ENCODE measurements at places on chromosomes 16 and 17.

DNA sequence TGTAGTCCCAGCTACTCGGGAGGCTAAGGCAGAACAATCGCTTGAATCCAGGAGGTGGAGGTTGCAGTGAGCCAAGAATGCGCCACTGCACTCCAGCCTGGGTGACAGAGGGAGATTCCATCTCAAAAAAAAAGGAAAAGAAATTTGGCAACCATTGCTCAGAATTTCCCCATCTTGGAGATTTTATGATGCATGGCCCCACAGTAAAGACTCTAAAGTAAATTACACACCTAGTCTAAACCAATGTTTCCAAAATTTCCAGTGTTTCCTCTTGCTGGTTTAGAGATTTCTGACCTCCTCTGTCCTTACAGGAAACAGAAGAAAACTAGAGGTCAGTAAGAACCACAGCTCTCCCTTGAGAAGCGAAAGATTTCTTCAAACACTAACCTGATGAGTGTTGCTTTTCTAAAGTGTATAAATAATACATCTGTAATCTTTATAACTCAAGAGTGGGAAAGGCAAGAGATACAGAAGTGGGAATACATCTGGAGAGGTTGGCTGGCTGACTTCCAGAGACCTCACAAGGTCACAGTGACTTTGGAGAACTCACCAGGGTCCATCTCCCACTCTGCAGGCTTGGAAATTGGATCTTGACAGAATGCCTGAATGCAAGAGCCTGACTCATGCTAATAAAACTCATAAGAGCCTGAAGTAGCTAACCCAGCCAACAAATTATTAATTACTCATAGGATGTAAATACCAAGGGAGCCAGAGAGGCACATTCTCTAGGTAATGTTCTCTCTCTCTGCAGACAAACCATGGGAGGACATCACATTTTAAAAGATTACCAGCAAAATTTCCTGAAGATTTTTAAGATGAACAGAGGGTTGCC is 8.8 kb downstream of the ADAT1 start:
- no peak overlapping the region for H3K27ac ChIP-seq
- no peak for DNase-seq
- H3K4me1 ChIP-seq, result peaks cover 23% of the 10 kb centered on the region
- no peaks in the 10 kb centered on the region for H3K27me3 ChIP-seq
- peaks cover 63% of the 10 kb centered on the region for H3K36me3 ChIP-seq
- H3K4me3 ChIP-seq, result no peak overlapping the region

DNA sequence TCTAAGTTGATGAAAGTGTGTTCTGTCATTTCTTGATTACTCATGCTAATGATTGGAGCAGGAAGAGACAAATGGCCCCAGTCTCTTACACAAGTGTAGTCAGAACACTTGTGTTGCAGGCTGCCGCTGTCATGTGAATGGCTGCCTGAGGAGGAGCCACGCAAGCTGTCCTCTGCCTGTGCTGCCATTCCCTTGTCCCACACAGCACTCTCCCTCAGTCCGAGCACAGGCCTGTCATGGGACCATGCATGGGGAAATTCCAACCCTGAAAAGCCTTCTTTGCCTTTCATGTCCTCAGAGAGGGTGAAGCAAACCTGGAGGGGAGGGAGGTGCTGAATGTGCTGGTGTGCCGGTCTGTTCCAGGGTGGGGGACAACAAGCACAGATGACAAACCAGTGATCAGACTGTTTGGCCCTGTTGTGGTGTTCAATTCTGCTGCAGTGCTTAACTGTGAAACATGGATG is 109.4 kb downstream of the MRTFB start:
- H3K27me3 ChIP-seq, result no peaks in the 10 kb centered on the region
- no peak overlapping the region for H3K27ac ChIP-seq
- H3K4me1 ChIP-seq, result peaks cover 6% of the 10 kb centered on the region
- H3K4me3 ChIP-seq, result no peak overlapping the region
- no peaks in the 10 kb centered on the region for H3K36me3 ChIP-seq
- DNase-seq, result no peak

- H3K27me3 ChIP-seq, result no peaks in the 10 kb centered on the region
- peak; percentile 96 for DNase-seq
- H3K27ac ChIP-seq, result peak overlapping the region; percentile 79
- no peak overlapping the region for H3K4me3 ChIP-seq
Measured at GRCh38 chr17:40314584-40314956, 5.6 kb downstream of the RARA start.

DNA sequence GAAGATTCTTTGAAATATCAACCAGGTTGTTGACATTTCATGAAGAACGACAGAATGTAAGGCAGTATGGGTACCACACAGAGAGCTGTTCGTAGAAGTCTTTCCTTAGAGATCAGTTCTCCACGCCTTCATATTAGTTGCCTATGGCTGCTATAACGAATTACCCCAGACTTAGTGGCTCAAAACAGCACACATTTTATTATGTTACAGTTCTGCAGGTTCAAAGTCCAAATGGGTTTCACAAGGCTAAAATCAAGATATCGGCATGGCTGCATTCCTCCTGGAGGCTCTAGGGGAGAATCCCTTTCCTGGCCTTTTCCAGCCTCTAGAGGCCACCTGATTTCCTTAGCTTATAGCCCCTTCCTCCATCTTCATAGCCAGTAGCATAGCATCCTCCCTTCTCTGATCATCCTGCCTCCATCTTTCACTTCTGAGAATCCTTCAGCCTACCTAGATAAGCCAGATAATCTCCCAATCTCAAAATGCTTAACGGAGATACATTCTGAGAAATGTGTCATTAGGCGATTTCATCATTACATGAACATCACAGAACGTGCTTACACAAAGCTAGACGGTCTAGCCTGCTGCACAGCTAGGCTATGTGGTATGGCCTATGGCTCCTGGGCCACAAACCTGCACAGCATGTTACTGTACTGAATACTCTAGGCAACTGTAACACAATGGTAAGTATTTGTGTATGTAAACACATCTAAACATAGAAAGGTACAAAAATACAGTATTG is 26.0 kb downstream of the ERCC4 start:
- peaks cover 37% of the 10 kb centered on the region for H3K36me3 ChIP-seq
- H3K27me3 ChIP-seq, result no peaks in the 10 kb centered on the region
- no peak overlapping the region for H3K27ac ChIP-seq
- no peaks in the 10 kb centered on the region for H3K4me1 ChIP-seq
- no peak for DNase-seq

DNA sequence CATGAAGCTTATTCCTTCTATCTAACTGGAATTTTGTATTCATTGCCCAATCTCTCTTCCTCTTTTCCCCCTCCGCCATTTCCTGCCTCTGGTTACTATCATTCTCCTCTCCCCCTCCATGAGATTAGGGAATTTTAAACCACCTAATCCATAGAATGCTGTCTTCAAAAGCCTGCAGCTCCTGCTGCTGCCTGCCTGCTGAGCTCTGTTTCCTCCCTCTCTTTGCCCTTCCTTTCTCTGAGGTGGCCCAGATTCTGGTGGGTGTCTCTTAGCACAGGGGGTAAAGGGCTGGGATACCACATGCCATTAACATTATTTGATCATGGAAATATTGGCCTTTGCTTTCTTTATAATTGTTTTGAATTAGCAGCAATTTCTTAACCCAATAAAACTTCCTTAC is 241.6 kb downstream of the CNTNAP4 start:
- no peak overlapping the region for H3K4me3 ChIP-seq
- no peaks in the 10 kb centered on the region for H3K4me1 ChIP-seq
- no peak for DNase-seq

GRCh38 chr16:57268804-57269800 is 15.4 kb downstream of the PLLP start:
- H3K36me3 ChIP-seq, result no peaks in the 10 kb centered on the region
- no peaks in the 10 kb centered on the region for H3K27me3 ChIP-seq
- peaks cover 46% of the 10 kb centered on the region for H3K4me1 ChIP-seq
- peak; percentile 33 for DNase-seq
- no peak overlapping the region for H3K4me3 ChIP-seq

GRCh38 chr16:58019866-58020538 is 5.6 kb upstream of the MMP15 start:
- H3K36me3 ChIP-seq, result peaks cover 3% of the 10 kb centered on the region
- H3K4me1 ChIP-seq, result peaks cover 12% of the 10 kb centered on the region
- H3K27me3 ChIP-seq, result peaks cover 3% of the 10 kb centered on the region
- H3K4me3 ChIP-seq, result no peak overlapping the region
- no peak overlapping the region for H3K27ac ChIP-seq

- no peaks in the 10 kb centered on the region for H3K4me1 ChIP-seq
- DNase-seq, result no peak
- H3K36me3 ChIP-seq, result no peaks in the 10 kb centered on the region
- H3K27me3 ChIP-seq, result peaks cover 23% of the 10 kb centered on the region
Measured at GRCh38 chr17:32964541-32964940, 27.1 kb upstream of the SPACA3 start.

DNA sequence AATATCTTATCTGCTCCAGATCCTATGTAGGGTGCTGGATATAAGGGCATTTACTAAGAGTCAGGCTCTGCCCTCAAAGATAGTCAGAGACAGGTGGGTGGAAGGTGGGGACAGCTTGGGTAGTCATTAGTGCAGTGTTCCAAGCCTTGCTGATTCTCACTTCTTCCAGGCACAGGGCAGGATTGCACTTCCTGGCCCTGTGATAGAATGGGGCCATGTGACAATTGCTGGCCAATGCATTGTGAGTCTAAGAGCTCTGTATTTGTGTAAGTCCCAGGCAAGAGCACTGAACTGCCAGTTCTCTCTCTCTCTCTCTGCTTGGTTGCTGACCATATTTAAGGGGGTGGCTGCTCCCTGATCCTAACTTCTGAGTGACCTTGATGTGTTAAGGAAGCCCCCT is 112.1 kb downstream of the C16orf78 start:
- no peak overlapping the region for H3K27ac ChIP-seq
- no peak for DNase-seq
- no peak overlapping the region for H3K4me3 ChIP-seq

DNA sequence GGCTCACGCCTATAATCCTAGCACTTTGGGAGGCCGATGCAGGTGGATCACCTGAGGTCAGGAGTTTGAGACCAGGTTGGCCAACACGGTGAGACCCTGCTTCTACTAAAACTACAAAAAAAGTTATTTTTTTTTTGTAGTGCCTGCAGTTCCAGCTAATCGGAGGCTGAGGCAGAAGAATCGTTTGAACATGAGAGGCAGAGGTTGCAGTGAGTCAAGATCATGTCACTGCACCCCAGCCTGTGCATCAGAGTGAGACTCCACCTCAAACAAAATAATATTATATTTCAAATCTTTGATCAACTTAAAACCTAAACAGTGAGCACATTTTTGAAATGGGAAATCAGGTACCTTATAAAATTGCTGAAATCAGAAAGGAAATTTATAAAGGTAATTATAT is 36.5 kb downstream of the NCOR1 start:
- no peak overlapping the region for H3K27ac ChIP-seq
- peaks cover 9% of the 10 kb centered on the region for H3K4me1 ChIP-seq
- H3K4me3 ChIP-seq, result no peak overlapping the region
- peaks cover 10% of the 10 kb centered on the region for H3K36me3 ChIP-seq
- no peak for DNase-seq

DNA sequence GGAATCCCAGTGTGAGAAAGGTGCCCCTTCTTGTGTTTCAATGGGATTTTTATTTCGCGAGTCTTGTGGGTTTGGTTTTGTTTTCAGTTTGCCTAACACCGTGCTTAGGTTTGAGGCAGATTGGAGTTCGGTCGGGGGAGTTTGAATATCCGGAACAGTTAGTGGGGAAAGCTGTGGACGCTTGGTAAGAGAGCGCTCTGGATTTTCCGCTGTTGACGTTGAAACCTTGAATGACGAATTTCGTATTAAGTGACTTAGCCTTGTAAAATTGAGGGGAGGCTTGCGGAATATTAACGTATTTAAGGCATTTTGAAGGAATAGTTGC is 567 bp downstream of the UBB start:
- H3K36me3 ChIP-seq, result peaks cover 33% of the 10 kb centered on the region
- peak overlapping the region; percentile 98 for H3K27ac ChIP-seq
- no peak for DNase-seq
- H3K4me1 ChIP-seq, result peaks cover 37% of the 10 kb centered on the region

DNA sequence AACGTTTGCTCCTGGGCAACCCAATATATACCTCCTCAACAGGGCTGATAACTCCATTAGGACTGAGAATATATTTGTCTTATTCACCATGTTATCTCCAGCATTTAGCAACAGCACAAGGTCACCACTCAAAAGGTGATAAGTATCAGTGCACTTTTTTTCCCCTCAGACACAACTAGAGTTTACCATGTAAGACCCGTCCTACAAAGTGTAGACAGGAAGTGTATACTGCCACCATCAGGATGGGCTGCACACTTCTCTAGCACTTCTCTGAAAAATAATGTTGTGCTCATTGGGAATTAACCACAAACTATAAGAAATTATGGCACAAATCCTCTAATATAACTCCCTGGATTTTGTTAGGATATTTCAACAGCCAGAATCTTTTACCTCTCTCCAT is 5.7 kb upstream of the VAT1L start:
- H3K27me3 ChIP-seq, result peaks cover 33% of the 10 kb centered on the region
- DNase-seq, result no peak
- no peaks in the 10 kb centered on the region for H3K4me1 ChIP-seq
- H3K4me3 ChIP-seq, result no peak overlapping the region
- H3K27ac ChIP-seq, result no peak overlapping the region
- H3K36me3 ChIP-seq, result no peaks in the 10 kb centered on the region

DNA sequence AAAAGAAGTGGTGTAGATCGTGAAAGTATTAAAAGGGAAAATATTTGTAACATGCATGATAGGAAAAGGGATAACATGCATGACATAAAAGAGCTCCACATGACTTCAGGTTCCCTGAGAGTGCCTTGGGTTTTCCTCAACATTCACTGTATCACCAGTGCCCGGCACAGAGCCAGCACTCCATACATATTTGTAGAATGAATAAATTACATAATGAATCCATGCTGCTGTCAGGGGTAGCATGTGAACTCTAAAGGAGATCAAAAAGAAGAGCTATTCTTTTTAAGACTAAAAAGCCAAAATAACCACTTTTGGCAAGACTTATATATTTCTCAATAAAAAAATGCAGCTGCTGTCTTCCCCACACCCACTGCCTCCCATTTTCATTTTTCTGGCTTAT is 2.7 kb upstream of the ZNF594 start:
- no peak overlapping the region for H3K27ac ChIP-seq
- no peak overlapping the region for H3K4me3 ChIP-seq
- H3K36me3 ChIP-seq, result peaks cover 21% of the 10 kb centered on the region
- no peak for DNase-seq
- H3K4me1 ChIP-seq, result peaks cover 27% of the 10 kb centered on the region

DNA sequence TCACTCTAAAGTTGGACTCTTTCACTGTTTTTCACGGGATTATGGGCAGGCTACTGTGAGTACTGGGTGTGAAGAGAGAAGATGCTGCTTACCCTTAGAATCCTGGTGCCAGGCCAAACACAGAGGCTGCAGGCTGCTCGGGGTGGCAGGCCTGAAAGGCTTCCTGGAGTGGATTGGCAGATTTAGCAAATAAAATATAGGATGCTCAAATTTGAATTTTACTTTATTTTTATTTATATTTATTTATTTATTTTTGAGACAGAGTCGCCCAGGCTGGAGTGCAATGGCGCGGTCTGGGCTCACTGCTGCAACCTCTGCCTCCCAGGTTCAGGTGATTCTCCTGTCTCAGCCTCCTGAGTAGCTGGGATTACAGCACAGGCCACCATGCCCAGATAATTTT is 14.9 kb upstream of the STAC2 start:
- no peaks in the 10 kb centered on the region for H3K27me3 ChIP-seq
- no peaks in the 10 kb centered on the region for H3K36me3 ChIP-seq
- H3K27ac ChIP-seq, result no peak overlapping the region
- H3K4me1 ChIP-seq, result peaks cover 29% of the 10 kb centered on the region
- no peak overlapping the region for H3K4me3 ChIP-seq

GRCh38 chr17:17035490-17035889 is 6.8 kb upstream of the MPRIP start:
- no peak overlapping the region for H3K4me3 ChIP-seq
- H3K36me3 ChIP-seq, result no peaks in the 10 kb centered on the region
- DNase-seq, result no peak
- H3K27ac ChIP-seq, result no peak overlapping the region
